GM18507 (cell line): ENCODE measurements at places on chromosomes 6 and 20.
A peak's percentile ranks its signal among the peaks of the same experiment; 100 is the strongest.

- DNase-seq = no peak
Measured at GRCh38 chr6:92354270-92354829, 1065.0 kb downstream of the EPHA7 start.

DNA sequence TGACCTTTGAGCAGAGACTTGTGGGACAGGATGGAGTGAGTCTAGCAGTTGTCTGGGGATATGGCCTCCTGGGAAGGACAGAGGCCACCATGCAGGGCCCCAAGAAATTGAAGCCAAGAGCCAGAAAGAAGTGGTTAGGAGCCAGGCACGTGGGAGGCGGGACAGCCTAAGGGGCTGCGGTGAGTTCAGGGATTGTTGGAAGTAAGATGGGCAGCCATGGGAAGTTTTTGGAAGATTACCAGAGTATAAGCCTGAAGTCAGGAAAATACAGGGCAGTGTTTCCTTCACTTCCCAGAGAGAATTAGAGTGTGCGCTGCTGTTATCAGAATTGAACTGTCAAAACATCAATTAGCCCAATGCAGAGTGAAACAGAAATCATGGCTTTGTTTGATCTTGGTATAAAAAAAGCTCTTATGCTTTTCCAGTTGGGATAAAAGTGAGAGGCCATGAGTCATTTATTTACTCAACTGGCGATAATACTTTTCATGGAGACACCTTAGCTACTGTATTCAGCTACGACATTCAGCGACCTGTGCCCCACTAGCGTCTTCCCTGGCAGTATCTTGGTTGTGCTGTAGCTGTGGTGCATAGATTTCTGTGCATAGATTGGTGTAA, 66.9 kb downstream of the PHACTR2 start:
- no peak for DNase-seq

DNA sequence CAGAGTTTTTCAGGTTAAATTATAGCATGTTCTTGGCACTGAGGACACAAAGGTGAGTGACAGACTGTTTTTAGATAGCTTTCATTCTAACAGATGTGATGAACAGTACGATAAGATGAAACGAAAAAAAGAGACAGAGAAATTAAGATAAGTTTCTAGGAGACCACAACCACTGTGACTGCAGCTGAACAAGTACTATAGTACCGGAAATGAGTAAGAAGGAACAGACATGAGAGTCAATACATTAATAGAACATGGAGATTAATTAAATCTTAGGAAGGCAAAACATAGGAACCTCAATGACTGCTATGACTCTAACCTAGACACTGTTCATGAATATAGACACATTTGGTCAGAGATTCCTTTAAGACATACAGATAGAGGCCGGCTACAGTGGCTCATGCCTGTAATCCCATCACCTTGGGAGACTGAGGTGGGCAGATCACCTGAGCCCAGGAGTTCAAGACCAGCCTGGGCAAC, 40.2 kb downstream of the HBS1L start:
- no peak for DNase-seq

DNA sequence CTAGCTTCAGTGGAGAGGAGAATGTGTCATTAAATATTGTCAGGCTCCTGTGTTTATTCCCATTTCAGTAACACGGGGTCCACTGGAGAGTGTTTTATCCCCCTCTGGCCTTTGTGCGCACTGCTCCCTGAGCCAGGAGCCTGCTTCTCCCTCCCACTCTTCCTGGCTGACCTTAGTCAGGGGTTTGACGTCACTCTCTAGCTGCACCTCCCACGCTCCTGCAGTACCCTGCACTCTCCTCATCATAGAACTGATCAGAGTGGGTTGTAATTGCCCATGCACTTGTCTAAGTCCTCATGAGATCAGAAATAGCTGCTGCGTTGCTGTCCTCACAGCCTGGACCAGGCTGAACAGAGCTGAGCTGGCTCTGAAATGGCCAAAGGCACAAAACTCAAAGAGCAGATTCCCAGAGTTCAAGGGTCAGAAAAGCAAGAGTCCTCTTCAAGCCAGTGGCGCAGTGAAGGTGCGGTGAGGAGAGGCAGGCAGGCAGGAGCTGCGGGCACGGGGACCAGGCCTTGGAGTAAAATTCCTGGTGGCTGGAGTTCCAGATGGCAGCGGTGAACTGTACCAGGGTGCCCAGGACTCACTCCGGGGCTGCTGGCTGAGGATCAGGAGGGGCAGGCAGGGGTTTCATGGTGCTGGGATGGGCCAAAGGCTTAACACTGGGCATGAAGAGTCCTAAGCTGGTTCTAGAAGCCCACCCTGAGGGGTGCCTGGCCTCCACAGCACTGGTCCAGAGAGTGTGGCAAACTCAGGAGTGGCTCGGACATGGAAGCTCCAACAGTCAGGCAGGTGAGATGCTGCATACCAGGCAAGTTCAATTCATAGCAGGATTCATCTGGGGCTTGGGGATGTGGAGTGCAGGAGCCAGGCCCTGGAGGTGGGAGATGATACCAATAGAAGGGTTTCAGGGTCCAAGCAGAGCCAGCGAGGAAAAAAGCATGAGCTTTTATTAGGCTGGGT, 170.9 kb downstream of the SCP2D1 start:
- no peak for DNase-seq

DNA sequence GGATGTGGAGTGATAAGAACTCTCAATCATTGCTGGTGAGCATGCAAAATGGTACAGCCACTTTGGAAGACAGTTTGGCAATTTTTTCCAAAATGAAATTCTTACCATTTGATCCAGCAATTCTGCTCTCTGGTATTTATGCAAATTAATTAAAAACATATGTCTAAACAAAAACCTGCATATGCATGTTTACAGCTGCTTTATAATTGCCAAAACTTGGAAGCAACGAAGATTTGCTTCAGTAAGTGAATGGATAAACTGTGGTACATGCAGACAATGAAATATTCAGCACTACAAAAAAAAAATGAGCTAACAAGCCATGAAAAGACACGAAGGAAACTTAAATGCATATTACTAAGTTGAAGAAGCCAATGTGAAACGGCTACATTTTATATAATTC, 55.5 kb upstream of the SMLR1 start:
- DNase-seq = no peak

GRCh38 chr20:12882832-12883506, 125.8 kb upstream of the SPTLC3 start:
- no peak for DNase-seq

DNA sequence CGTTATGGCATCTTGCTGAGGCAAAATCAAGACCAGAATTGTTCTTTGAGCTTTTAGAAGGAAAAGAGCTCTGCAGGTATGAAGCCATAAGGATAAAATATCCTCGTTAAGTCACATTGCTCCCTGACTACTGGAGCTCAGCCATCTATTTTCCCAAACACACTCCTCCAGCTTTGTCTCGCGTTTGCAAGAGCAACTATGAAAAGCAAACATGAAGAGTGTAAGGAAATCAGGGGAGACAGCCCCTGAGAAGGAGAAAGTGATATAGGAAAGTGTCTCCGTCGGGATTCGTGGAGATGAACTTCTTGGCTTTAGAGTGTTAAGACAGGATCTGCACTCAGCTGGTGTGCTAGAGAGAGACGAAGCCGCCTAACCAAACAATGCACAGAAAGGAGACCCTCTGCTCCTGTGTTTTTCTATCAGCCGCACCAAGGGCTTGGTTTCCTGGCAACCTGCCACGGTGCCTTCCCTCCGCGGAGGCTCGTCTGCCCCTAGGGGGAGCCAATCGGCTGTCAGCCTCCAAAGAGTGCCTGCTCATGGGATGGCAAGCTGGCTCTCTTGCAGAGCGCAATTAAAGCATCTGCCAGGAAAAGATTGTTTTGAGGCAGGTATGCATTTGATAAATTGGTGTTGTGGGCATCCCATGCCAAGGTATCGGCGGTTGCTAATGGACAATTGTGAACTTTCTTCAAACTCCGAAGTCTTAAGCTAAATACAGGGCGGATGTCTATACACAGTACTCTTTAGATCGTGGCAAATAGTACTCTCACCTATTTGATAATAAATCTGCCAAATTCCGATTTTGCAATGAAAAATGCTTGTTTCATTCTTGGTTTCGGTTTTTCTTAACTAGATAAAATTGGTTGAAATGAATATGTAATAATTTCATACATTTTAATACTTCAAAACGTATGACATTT, 603.2 kb downstream of the RNF144B start:
- DNase-seq = peak; percentile 2

DNA sequence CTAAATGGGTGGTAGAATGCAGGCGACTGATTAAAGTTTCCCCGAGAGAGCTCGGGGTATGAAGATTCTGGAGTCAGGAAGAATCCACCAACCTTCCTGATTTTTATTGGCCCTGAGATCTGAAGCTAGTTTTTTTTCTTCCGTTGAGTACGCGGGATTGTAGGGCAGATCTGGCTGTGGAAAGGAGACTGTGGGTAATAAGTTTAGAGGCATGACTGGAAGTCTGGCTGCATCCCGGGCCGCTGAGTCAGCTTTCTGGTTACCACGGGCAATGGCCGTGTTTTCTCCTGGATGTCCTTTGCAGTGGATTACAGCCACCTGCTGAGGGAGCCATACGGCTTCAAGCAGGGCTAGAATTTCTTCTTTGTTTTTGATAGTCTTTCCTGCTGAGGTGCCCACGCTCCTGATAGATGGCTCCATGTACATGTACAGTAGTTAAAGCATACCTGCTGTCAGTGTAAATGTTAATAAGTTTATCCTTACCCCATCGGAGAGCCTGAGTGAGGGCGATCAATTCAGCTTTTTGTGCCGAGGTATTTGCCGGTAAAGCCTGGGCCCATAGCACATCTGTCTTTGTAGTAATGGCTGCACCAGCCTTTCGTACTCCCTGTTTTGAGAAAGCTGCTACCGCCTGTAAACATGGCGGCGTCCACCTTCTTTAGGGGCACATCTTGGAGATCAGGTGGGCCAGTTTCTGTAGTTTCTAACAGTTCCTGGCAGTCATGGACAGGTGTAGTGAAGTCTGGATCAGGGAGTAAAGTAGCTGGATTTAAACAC, 154.0 kb downstream of the TRIM27 start:
- no peak for DNase-seq

DNA sequence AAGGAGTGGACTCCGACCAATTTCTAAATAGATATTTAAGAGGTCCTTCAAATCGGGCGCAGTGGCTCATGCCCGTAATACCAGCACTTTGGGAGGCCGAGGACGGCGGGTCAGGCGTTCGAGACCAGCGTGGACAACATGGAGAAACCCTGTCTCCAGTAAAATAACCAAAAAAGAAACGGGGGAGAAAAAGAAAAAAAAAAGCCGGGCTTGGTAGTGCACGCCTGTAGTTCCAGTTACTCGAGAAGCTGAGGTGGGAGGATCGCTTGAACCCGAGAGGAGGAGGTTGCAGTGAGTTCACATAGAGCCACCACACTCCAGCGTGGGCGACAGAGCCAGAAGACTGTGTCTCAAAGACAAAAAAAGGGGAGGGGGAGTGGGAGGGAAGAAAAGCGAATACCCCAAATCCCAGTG, 53.3 kb upstream of the HFE start:
- DNase-seq = no peak

DNA sequence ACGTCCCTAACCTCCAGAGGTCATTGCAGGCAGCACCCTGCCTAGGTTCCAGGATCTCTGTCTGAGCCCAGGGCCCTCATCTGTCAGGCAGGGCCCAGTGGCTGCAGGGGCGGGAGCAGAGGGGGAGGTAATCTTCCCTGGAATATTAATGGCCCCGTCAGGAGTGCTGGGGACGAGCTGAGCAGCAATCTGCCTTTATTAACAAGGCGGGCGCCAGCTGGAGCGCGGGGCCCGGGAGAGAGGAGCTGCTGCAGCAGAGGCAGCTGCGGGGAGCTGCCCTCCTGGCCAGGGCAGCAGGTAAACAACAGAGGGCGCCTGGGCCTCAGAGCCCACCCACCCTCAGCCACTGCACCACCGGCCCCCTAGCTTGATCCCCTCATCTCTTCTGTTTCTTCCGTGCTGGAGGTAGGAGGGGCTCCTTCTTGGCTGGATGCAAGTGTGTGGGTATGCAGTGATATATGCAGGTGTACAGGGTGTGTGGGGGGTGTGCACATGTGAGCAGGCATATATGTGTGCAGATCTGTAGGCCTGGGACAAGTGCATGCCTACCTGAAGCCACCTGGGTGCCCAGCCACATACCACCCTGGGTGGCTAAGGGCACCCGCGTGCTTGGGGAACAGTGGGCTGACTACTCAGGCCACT, 131.8 kb upstream of the MLN start:
- DNase-seq = no peak

GRCh38 chr20:48730977-48731376, 96.8 kb downstream of the PREX1 start:
- no peak for DNase-seq

- no peak for DNase-seq
Measured at GRCh38 chr6:55663914-55664313, 84.9 kb upstream of the HMGCLL1 start.

DNA sequence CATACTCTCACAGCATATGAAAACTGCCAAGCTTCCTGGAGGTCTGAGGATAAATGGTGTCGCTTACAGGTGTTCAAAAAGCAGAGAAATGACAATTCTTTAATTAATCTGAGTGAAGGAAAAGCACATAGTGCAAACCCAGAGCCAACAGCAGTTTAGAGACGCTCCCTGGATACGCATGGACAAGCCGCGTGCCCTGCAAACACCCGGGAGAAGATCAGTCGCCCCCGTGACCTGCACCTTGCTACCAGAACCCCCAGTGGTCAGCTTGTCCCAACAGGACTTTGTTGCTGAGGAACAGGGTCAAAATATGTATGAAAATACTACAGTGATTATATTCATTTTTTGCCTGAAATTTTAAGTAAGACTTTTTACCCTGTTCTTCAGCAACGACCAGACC, 93.9 kb downstream of the PSMG4 start:
- no peak for DNase-seq

DNA sequence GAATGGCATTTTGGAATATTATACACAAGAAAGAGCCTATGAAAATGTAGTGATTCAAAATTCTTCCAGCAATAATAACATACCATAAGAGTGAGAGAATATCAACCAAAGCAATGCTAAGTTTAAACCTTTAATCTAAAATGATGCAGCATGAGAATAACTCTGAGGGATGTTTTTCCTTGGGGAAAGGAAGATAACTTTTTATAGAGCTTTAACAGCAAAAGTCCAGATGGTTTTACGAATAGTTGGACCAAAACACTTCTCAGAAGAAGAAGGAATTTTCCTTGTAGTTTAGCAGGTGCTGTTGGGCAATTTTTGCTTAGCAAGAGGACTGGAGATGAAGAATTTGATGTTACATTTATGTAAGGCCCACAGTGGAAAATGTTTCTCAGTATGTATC, 1503.2 kb downstream of the HACE1 start:
- DNase-seq = no peak

DNA sequence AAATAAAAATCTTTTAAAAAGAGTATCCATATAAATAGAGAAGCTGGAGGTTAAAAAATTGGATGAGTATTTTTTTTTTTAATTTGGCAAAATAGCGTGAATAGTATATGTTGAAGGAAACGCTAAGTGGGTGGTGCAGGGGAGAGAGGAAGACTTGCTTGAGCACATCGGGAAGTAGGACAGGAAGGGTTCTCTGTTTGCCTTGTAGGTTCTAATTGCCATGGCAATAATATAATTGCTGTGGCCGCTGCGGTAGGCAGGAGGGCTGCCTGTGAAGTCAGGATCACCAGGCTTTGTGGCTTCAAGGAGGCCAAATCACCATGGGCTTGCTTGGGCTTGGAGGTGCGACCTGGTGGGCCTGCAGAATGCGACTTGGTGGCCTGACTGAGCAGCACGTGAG, 35.1 kb downstream of the IGF2R start:
- DNase-seq = no peak

- DNase-seq = no peak
Measured at GRCh38 chr20:62925076-62925419, 1.3 kb downstream of the DIDO1 start.
